ENCODE measurements at places on chromosomes 12 and 14.

DNA sequence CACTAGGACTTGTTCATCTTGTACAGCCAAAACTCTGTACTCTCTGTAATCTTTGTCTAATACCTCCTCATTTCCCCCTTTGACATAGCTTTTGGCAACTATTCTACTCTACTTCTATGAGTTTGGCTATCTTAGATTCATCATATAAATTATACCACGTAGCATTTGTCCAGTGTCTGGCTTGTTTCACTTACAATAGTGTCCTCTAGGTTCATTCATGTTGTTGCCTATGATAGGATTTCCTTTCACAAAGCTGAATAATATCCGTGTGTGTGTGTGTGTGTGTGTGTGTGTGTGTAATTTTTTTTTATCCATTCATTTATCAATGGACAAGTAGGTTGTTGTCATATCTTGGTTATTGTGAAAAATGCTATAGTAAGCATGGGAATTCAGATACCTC is 209.5 kb downstream of the KCNC2 start:
- no peak for DNase-seq

DNA sequence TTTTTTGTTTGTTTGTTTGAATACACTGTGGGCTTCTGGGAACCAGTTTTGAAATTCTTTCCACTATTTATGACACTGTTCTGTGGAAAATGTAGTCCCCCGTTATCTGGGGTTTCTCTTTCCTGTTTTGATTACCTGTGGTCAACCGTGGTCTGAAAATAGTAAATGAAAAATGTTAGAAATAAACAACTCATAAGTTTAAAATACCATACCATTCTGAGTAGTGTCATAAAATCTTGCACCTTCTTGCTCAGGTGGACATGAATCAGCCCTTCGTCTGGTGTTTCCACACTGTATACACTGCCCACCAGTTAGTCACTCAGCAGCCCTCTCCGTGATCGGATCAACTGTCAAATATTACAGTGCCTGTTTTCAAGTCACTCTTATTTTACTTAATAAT is 5.1 kb upstream of the PAPOLA start:
- DNase-seq = no peak

- no peak for DNase-seq
These were observed 96.9 kb upstream of the TBX3 start for GRCh38 chr12:114780746-114781399.

DNA sequence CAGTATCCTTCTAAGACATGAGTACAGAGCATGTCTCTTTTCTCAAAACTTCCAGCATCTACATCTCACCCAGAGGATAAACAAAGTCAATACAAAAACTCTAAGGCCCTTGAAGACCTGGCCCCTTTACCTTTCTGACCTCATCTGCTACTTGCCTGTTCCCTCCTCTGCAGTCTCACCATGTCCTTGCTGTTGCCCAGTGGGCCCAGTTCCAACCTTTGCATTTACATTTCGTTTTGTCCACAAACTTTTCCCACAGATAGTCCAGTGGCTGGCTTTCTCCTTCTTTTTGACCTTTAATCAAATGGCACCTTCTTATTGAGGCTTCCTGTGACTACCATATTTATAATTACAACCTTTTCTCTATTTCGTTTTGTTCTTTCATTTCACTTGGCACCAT is 1.6 kb downstream of the IRAK4 start:
- no peak for DNase-seq

- DNase-seq = no peak
These were observed 10.9 kb downstream of the NAP1L1 start for GRCh38 chr12:76073561-76073960.

DNA sequence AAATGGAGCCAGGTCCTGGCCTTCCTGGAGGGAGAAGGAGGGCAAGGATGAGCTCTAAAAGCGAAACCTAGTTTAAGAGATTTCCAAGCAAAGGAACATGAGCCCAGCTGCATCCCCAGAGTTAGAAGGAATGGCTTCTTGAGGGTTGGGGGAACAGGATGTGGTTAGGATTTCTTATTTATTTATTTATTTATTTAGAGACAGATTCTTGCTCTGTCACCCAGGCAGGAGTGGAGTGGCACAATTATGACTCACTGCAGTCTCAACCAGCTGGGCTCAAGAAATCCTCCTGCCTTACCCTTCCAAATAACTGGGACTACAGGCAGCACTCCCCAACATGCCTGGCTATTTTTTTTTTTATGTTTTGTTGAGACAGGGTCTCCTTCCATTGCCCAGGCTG is 25.3 kb upstream of the TMEM106C start:
- no peak for DNase-seq

GRCh38 chr12:71958457-71958856 is 19.8 kb downstream of the TPH2 start:
- DNase-seq = no peak

GRCh38 chr12:47387994-47388393 is 308.2 kb upstream of the AMIGO2 start:
- DNase-seq = no peak

- DNase-seq = no peak
These were observed at the start of gene SERPINA3 for GRCh38 chr14:94612174-94612573. SERPINA3 (plus strand) TSS chr14:94612391; CDS start chr14:94614442, 2,051 bp downstream.

GRCh38 chr12:131507881-131508280 is 203.0 kb upstream of the SFSWAP start:
- DNase-seq = no peak

- no peak for DNase-seq
These were observed 12.5 kb upstream of the GALNT6 start for GRCh38 chr12:51403681-51404136.

DNA sequence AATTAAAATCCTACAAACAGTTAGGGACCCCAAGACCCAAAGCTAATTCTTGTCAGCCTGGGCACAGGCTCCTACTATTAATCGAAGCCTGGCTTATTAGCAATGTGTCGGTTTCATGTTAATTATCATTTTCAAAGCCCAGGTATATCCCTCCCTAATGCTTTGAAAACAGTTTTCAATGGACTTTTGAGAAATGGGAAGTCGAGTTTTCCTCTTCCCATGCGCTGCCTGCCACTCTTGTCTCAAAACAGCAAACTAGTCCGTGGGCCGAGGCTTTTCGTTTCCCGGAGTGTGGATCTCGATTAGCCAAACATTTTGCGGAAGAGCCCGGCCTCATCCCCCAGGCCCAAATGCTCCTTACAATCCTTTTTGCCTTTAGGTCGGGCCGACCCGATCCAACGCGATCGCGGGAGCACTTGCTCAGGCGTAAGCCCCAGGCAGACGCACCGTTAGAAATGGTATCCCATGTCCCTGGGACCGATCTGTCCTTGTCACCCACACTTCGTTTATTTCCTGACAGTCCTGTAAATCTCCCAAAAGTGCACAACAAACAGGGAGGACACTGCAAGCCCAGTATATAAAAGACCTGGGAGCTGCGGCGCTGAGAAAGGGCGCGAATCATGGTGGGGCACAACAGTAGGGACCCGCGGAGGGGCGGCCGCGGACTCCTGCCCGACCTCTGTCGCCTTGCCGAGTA is 1.5 kb downstream of the SIX6 start:
- no peak for DNase-seq

GRCh38 chr12:2322554-2323120 is 269.9 kb downstream of the CACNA1C start:
- DNase-seq = no peak

DNA sequence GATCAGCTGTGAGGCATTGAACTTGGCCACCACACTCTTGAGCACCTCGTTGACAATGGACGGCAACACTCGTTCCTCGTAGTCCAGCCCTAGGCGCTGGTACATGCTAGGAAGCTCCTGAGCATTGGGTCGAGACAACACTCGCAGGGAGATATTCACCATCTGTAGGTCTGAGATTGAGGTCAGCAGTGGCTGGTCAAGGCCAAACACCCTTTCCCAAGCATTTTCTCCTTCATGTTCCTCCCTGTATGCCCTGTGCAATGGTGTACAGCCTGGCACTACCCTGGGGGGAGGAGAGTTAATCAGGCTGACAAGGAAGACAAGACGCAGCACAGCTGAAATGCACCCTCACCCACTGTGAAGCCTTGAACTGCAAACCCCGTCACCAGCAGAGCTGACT is 2.0 kb downstream of the PHB2 start:
- DNase-seq = no peak

GRCh38 chr12:124422570-124423523 is 128.0 kb downstream of the RFLNA start:
- peak; percentile 92 for DNase-seq

DNA sequence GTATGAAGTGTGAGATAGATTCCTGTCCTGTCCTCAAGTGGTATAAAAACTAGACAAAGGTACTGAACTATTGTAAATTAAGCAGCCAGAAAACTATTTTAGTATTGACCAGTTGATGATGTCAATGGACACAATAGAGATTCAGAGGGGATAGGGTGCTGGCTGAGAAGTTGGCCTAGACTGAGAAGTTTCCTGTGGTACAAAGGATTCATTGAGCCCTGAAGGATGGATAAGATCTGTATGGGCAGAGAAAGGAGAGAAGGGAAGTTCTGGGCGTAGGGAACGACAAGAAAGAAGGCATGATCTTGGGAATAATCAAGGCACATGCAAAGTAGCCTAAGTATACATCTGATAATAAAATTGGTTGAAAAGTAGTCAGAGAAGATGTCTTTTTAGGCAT is 44.6 kb downstream of the DAD1 start:
- no peak for DNase-seq

DNA sequence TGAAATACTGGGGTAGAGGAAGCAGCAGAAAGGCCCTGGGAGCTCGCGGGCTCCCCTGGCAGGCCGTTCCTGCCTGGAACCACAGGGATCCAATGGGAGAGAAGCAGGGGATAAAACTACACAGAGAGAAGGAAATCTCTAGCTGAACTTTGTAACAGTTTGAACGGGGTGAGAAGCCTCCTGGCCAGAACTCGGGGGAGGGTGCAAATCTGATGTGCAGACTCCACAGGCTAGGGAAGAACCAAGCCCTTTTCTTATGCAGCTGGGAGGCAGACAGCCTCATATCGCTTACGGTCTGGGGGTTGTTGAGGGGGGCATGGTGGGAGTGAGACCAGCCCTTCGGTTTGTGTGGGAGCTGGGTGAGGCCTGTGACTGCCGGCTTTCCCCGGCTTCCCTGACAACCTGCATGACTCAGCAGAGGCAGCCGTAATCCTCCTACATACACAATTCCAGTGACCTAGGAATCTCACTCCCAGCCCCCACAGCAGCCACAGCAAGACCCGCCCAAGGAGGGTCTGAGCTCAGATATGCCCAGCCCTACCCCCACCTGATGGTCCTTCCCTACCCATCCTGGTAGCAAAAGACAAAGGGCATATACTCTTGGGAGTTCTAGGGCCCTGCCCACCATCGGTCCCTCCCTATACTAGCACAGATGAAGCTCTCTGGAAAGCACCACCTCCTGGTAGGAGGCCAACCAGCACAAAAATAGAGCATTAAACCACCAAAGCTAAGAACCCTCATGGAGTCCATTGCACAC is 143.0 kb downstream of the TMTC1 start:
- peak; percentile 69 for DNase-seq

- no peak for DNase-seq
These were observed 8.3 kb upstream of the SPTSSA start for GRCh38 chr14:34470319-34470718.

DNA sequence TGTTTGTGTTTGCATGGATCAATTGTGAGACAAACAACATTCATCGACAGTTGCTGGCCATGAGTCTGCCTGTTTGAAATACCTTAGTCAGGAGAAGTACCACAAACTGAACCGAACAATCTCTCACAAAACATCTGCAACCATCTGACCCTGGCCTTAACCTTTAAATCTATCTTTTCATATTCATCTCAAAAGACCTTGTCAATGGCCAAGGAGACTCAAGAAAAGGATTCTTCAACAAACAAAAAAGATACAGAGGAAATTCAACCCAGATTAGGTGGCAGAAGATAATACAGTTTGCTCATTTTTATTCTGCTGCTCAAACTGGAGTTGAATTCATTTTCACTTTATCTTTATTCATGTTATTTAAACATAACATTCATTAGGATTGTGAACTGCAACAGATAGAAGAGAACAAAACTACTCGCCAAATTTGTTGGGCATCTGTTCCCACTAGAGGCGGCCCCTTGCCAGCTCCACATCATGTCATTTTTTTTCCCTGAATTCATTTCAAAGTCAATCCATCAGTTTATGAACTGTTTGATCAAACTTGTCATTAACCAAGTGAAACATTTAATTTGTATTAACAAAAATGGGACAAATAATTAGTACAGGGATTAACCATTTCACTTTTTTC is 152.3 kb upstream of the OTX2 start:
- DNase-seq = no peak

DNA sequence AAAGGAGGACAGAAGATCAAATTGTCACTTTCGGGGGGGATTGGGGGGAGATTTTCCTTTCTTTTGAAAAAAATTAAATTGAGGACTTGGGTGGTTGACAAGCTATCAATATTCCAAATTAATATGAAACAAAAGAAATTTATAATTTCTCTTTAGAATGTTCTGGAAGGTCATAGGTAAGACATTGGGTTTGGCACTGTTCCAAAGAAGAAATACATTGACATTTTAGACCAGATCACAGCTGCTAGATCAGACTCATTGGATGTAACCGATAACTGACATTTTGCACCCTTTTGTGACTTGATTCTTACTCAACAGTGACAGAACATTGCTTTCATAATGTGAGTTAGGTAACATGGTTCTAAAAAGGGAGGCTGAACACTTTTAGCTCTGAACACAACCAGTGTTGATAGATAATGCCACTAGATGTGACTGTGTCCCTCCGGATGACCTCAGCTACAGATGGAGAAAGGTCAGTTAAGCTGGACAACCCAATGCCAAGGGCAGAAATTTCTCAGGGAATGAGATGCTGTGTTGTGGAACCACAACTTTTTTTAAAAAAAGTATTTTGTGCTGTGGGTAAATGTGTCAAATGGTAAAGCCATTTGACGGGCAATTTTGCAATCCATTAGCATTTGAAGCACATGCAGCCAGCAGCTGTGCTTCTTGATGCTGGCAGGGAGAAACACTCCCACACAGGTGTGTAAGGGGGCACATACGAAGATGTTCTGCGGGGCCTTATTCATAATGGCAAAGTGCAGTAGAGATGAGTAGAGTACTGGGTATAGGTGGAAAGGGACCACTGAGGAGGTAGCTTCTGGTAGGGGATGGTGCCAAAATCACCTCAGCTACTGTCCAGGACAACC is 62.9 kb downstream of the RFX4 start:
- DNase-seq = no peak

- DNase-seq = no peak
These were observed 639 bp downstream of the FZD10 start for GRCh38 chr12:130162745-130163460.

- DNase-seq = no peak
These were observed 19.3 kb downstream of the ZBTB39 start for GRCh38 chr12:56987011-56987410.

- DNase-seq = peak; percentile 50
These were observed 161.3 kb upstream of the IFNG-AS1 start for GRCh38 chr12:67827820-67828383.
